Activated CD8-positive, alpha-beta memory T cell treated with anti-CD3 and anti-CD28 coated beads for 48 hours (primary cell): ENCODE measurements at places on chromosomes 12 and 14.

DNA sequence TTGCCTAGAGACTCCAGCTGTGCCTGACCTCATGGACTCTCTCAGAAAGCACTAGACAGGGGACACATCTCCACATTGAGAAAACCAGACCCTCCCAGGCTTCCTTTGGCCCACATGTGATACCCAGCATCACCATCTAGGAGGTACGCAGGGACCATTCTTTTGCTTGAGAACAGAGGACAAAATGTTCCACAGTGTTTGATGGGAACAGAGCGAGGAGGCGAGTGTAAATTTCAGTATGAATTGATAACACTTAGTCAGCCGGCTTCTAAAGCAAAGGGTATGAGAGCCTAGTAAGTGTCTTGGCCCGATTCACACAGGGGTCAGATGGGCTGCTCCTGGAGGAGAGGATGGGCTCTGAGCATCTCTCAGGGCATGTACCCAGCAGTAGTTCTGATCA, 1052.4 kb downstream of the BCL11B start:
- no peak for DNase-seq

DNA sequence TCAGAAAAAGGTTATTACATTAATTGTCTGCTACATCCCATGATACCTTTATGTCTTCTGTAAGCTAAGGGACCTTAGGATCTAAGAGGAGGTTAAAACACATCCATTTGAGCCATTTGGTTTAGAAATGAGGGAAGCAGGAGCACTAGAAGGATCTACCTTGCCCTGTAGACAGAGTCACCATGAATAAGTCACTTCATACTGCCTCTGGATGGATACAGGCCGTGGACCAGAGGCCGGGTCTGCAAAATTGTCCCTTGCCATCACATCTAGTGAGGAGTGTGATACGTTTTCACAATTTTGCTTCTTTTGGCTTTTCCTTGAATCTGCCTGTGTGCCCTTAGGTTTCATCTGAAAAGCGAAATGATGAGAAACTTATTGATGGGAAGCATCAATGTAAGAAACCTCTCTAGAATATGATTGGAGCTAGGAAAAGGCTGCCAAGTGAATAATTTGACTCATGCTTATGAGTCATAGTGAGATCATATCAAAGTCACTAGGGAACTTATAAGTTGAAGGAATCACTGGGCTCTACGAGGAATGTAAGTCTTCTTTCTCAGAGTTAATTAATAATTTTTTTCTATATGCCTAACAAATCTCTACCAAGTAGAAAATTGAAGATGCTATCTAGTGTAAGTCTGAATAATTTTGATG, 10.8 kb downstream of the GLRX5 start:
- DNase-seq = no peak

DNA sequence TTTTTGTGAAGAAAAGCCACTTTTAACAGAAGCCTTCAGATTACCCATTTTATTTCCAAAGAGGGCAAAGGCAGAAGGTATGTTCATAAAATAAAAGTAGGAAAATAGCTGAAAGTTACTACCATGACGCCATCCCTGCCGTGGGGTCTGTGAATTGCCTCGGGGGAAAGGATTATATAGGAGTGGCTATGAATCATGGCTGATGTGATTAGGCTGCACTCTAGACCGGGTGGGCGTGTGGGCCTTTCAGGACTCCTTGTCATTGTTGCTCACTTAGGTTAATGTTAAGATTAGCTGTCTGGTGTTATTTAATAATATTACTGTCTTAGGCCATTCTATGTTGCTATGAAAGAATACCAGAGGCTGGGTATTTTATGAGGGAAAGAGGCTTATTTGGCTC, 195.5 kb downstream of the EGLN3 start:
- DNase-seq = no peak

DNA sequence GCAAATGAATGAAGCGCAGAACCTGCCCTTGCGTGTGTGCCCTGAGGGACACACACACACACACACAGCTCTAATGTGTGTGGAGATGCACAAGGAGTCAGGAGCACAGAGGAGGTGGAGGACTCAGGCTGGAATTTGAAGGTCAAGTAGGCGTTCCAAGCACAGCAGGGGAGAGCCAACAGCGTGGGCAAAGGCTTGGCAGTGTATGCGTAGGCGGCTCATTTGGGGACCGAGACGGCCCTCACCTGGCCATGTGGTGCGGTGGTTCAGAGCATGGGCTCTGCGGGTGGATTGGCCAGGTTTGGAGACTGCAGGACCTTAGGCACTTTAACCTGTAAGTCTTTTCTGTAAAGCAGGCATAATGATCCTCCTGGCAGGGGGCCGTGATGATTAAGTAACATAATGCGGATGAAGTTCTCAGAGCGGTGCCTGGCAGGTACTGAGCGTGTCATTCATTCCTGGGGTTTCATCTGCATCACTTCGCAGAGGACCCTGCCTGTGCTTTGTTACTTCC, 69.5 kb upstream of the SLC24A4 start:
- no peak for DNase-seq

DNA sequence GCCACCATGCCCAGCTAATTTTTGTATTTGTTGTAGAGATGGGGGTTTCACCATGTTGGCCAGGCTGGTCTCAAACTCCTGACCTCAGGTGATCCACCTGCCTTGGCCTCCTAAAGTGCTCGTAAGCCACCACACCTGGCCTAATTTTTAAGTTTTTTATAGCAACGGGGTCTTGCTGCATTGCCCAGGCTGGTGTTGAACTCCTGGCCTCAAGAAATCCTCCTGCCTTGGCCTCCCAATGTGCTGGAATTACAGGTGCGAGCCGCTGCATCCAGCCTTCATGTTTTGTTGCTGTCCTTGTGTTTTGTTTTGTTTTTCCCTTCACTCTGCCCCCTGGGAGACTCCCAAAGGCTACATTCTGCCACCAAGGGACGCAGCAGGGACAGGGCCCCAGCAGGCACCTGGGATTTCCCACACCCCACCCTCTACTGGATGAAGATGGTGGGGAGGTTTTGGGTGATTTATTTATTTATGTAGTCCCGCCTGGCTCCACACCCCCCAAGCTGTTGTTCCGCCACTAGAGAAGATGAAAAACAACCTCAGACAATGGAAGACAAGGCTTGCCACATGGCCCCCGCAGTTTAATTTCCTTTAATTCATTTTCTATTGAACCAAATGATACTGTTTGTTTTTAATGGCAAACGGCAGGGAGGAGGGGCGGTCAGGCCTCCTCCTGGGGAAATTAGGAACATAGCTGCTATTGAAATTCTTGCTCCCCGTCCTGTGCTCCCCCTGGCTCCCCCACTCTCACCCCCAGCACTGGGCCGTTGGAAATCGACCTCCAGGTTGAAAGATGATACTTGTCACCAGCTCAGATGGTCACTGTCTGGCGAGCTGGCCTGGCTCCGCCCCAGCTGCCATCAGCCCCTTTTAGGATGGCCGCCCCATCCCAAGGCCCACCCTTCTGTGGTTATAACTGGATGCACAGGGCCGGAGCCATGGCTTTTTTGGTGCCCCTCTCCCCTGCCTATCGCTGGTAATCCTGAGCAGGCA, 70.3 kb downstream of the RNFT2 start:
- DNase-seq = no peak

DNA sequence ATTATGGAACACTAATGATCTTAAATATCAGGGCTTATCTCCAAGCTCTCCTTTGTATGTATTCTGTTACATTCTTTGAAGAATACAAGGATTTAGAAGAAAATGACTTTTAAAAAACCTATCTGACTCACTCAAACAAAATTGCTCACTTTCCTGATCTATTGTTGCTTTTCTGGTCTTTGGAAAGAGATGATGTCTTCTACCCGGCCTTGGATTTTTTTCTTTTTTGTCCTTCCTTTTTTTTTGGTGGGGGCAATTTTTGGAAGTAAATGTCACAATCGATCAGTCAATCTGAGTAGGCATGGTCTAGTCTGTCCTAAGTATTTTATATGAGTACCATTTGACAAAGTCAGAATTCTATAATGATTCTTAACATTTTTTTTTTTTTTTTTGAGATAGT, 10.5 kb upstream of the CALM1 start:
- no peak for DNase-seq

DNA sequence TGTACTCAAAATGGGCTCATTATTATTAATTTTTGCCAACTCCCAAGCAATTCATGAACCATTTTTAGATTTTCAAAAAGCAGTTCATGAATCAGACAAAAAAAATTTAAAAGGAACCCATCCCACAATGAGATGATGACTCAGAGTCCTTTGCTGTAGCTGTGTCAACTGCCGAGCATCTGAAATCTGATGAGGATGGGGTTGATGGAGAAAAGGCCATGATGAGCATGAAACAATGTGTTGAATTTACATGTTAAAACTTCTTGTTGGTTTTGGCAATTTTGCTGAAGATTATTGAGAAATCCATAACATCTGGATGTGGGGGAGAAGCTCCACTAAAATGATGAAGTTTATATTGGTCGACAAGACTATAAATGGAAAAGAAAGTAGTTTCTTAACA, 378.0 kb downstream of the FOXG1 start:
- DNase-seq = no peak

- no peak for DNase-seq
Observed at GRCh38 chr14:81591266-81591665, 57.6 kb upstream of the SEL1L start.

DNA sequence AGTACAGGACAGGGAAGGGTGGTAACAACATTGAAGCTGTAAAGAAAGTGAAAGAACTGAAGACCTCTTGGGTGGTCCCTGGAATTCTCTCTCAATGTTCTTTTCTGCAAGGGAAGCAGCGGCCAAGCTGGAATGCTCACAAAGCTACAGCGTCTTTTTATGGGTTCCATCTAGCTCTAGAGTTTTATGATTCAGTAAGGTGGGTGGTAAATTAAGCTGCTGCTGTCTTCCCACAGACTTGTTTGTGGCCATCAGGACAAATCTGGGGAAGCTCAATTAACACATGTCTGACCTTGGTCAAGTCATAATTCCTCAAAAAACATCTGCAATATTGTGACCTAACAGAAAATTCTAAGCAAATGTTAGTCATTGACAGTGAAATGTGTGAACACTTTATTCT, 139.1 kb downstream of the MED13L start:
- no peak for DNase-seq

DNA sequence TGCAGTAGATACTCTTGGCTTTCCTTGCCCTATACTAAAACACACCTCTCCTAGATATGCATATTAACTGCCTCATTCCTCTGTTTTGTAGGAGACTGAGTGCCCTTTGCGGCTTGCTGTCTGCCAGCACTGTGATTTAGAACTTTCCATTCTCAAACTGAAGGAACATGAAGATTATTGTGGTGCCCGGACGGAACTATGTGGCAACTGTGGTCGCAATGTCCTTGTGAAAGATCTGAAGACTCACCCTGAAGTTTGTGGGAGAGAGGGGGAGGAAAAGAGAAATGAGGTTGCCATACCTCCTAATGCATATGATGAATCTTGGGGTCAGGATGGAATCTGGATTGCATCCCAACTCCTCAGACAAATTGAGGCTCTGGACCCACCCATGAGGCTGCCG, 15.4 kb downstream of the TRAFD1 start:
- DNase-seq = no peak

DNA sequence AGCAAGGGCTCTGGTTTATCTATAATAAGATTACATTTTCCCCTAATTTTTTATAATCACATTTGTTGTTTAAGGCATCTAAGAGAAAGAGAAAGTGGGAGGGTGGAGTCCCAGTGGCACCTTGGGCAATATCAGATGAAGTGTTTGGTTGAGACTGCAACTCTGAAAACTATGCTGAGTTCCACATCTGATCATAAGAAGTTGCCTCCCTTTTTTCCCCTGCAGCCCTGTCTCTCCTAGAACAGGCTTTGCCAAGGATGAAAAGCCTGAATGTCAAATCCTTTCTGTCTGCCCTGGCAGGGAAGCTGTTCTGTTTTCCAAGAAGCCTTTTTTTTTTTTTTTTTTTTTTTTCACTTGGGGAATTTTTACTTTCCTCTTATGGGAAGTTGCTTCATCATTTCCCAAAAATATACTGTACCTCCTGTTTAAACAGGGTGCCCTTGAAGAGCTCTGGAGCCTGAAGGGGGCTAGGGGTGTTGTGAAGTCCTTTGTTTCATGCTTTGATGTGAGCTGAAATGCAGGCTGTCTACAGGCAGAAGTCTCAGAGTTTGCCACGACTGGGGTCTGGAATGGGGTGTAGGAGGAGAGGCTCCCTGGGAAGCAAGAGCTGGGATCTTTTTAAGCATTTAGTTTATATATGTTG, 71.3 kb downstream of the SUSD6 start:
- DNase-seq = no peak

- no peak for DNase-seq
Observed at GRCh38 chr12:71164166-71164565, 6.4 kb upstream of the TSPAN8 start.

- no peak for DNase-seq
Observed at GRCh38 chr14:53384536-53384935, 231.4 kb upstream of the DDHD1 start.

DNA sequence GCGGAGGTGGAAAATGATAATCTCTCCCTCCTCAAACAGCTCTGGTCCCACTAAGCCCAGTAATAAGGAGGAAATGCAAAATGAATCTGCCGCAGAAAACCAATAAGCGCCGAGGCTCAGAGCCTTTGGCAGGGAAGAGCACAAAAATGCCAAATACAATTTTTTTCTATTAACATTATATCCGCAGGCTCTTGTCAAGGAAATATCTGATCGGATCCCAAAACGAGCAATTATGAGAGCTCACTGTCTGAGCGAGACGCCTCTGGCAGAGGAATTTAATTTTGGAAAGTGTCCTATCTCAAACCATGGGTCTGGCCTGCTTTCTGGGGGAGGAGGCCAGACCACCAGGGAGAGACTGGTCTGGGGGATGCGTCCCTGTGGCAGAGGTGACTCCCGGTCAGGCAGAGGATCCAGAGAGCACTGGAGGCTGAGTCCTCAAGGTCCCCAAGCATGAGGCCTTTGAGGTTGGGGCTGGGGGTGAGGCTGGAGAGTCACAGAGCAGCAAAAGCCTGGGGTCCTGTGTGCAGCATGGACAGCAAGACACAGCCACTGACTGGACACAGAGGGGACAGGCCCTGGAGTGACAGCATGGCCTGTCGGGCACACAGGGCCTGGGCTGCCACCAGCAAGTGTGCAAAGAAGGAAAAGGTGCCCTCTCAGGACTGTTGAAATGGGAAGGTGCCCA, 342.8 kb upstream of the SFSWAP start:
- no peak for DNase-seq

DNA sequence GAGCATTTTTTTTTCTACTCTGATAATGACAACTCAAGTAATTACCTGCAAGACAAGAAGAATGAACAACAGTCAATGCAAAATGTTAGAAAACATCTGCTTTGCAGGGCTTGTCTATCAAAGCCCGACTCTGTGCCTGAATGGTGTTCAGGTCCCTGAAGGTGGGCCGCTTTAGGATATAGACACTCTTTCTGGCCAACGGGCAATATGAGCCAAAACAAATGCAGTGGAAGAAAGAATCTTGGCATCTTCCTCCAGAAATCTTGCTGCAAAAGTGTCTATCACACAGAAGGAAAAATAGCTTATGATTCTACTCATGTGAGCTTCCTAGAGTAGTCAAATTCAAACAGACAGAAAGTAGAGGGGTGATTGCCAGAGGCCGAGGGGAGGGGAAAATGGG, 32.7 kb downstream of the FOS start:
- DNase-seq = no peak

GRCh38 chr12:131093604-131093955, 139.9 kb downstream of the ADGRD1 start:
- no peak for DNase-seq
